ENCODE measurements at places on chromosomes 5 and 9.

DNA sequence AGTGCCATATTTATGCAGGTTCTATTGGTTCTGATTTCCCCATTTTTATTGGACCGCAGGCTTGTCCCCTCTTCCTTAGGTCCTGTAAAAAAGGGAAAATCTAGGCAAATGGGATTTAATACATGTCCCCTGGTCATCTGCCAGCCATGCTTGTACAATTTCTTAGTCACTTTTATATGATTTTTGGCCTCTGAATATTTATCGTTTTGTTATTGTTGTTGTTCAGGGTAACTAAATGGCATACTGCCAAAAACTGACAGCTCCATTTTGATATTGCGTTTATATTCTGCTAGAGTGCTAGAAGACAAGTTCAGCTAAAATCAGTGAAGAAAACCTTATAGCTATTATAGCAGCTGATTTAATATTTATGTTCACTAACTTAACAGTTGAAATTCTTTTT, 770.2 kb upstream of the FAM174A start:
- DNase-seq = no peak

- no peak for DNase-seq
These were observed 580.2 kb upstream of the PTPRD start for GRCh38 chr9:11192993-11193392.

DNA sequence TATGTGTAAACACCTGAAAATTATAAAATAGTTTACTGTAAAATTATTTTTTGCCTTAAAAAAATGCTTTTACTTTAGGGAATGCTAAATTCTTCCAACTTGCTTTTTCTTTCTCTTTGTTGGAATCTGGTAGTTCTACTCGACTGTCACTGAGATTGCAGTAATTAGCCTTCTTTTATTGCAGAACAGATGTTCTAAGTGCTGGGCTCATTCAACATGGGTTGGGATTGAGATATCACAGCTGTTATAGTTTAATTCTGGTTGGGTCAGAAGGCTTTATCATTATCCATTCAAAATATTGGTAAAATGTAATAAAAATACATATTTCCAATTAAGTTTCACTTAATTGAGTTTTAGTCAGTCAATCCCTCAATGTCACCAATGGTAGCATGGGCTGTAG, 686.7 kb downstream of the CDH18 start:
- peak; percentile 52 for DNase-seq

DNA sequence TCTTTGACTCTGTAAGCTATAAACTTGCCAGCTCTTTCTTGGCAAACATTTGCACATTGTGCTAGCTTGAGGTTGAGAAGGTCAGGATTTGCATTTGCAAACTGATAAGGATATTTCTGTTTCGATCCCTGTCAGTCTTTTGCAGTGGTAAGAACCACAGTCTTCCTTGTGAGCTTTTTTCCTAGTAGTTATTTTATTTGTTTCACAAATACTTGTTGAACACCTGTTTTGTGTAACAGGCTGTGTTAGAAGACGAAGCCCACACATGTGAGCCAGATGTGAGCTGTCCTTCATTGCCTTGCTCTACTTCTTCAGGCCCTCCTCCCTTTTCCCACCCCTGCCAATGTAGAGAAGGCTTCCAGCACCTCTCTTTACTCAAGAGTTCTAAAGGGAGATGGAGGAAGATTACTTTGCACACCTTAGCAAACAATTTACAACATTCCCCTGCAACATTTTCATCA, 327.0 kb upstream of the KLF4 start:
- DNase-seq = no peak

DNA sequence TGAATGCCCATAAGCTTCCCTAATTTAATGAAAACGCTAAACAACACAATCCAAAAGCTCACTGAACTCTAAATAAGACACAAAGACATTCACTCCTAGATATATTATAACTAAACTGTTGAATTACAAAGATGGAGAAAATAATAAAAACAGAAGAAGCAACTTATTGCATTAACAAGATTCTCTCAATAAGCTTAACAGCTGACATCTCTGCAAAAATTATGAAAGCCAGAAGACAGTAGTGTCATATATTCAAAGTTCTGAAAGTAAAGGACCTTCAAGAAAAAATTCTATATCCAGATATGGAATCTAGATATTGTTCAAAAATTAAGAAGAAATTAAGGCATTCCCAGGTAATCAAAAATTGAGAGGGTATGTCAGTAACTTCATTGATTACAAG, 957.8 kb upstream of the TYRP1 start:
- no peak for DNase-seq

GRCh38 chr5:152089644-152090043, 165.0 kb upstream of the GLRA1 start:
- DNase-seq = no peak

DNA sequence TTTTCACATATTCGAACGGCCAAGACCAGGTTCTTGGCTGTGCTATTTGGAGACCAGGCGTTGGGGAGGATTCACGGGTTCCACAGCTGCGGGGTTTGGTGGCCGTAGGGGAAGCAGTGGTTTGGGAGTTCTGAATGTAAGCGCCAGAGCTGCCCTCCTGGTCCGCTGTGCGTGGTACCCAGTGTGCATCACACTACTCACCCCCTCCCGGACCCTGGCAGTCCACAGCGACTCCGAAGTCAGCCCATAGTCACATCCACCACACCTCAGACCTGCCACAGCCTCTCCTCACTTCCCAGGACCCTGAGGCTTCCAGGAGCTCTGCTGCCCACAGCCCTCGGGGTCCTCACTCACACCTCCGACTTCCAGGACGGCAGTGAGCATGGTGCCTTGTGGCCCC, 26.8 kb downstream of the AMBP start:
- no peak for DNase-seq

GRCh38 chr5:10420932-10421331, 20.7 kb upstream of the ROPN1L start:
- DNase-seq = no peak

- DNase-seq = no peak
These were observed 55.2 kb upstream of the DAPK1 start for GRCh38 chr9:87442451-87442850.

GRCh38 chr9:96350866-96351265, 32.6 kb downstream of the SLC35D2 start:
- no peak for DNase-seq

GRCh38 chr5:93909356-93909755, 168.0 kb upstream of the POU5F2 start:
- no peak for DNase-seq

GRCh38 chr9:119611565-119611964, 242.3 kb upstream of the BRINP1 start:
- DNase-seq = no peak

DNA sequence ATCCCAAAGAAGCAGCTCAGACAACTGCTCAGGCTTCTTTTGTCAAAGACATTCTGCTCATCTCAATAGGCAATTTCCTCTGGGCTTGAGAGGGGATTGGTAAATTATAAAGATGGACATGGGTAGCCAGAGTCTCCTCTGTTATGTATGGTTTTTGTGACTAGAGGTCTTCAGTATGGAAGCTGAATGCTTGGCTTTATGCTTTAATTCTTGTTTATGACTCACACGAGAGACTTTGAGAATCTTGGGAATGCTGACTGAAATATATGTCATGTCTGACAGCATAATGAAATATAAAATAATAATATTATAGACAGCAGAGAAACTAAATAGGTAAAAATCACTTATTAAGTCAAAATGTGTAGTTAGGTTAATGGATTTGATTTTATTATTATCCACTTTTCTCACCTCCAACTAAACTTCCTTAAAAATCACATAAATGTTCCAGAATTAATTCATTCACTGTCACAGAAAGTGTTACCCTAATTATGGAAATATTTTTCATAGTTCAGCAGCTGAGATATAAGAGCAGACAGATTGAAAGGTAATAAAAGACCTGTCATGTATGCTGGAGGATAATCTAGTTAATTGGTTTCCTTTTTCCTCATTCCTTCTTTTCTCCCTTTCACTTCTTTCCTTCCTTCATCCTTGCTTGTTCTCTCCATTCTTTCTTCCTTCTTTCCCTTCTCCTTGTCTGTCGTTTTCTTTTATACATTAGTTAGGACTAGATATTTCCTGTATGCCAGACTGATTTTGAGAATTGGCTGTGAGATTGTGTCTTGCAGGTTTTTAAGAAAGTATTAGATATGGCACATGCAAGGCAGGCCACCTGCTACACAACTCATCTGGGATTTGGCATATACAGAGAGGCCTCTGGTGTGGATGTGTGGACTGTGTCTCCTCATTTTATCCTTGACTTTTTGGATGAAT, 1866.1 kb upstream of the NUDT12 start:
- no peak for DNase-seq

- no peak for DNase-seq
These were observed 67.4 kb downstream of the CARTPT start for GRCh38 chr5:71786337-71787055.

GRCh38 chr5:173317852-173318251, 10.4 kb downstream of the STC2 start:
- no peak for DNase-seq

GRCh38 chr9:31894008-31894407, 490.4 kb upstream of the ACO1 start:
- DNase-seq = no peak

Data from DMS 273 treated with DMSO at 0.1 percent for 48 hours (cell line).